HT-29 (cell line): ENCODE measurements at places on chromosomes 5 and 9. TPM values are rescaled to one million over a fixed set of nuclear protein-coding genes. Genes with fewer than 3 reads are reported as not detected.

DNA sequence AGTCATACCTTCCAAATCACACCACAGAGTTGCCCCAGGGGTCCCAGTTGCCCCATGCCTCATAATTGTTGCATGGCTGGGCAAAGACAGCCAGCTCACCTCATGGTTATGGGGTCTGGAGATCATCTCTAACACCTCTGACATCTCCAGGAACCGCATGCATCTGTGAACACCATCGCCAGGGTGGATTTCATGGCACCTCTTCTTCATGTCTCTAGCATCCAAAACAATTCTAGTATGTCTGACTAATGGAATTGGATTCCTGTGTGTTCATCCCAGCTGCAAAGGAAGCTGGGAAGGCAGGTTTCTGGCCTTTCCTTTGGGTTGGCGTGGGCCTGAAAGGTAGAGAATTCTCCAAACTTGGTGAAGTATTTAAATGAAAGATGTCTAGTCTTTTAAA lies 122.3 kb upstream of the ABCA1 start:
- DNase-seq = no peak

DNA sequence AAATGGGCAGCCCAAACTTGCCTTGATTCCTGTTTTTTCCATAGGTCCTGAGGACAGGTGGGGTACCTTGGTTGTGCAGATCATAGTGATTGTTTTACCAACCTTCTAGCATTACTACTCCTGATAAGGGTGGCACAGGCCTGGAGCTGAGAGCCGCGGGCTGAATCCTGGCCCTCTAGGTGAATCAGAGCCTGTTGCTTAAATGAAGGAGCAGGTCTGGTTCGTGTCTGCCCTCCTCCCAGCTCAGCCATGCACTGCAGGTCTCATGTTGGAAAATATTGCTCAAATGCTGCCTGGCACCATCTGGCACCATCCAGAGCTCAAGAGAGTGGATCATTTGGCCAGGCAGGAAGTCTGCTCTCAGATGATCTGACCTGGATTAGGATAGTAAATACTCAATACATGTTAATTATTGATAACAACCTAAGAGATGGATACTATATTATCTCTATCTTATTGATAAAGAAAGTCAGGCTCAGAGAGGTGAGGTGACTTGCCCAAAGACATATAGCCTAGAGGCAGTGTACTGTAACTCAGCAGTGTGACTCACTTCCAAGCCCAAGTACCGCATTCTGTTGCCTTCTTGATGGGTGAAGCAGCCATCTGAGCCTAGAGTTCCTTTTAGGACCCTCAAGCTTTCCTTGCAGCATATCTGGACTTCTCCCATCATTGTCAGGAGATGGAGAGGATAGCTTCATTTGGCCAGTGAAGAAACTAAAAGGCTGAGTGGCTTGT lies 104.3 kb upstream of the PITX1 start:
- DNase-seq = no peak

GRCh38 chr9:34611251-34611810 lies 566 bp downstream of the RPP25L start:
- no peak for DNase-seq

- no peak for DNase-seq
These were observed 76.2 kb downstream of the GPR21 start for GRCh38 chr9:123109540-123110279.

- DNase-seq = peak; percentile 31
These were observed 439.1 kb upstream of the KIF2A start for GRCh38 chr5:61866930-61867329.

- no peak for DNase-seq
These were observed 20.4 kb upstream of the RPS14 start for GRCh38 chr5:150469718-150470469.

- no peak for DNase-seq
These were observed 107.2 kb downstream of the SV2C start for GRCh38 chr5:76190356-76190755.

GRCh38 chr9:21502586-21502985 lies 20.5 kb upstream of the IFNE start:
- DNase-seq = no peak

DNA sequence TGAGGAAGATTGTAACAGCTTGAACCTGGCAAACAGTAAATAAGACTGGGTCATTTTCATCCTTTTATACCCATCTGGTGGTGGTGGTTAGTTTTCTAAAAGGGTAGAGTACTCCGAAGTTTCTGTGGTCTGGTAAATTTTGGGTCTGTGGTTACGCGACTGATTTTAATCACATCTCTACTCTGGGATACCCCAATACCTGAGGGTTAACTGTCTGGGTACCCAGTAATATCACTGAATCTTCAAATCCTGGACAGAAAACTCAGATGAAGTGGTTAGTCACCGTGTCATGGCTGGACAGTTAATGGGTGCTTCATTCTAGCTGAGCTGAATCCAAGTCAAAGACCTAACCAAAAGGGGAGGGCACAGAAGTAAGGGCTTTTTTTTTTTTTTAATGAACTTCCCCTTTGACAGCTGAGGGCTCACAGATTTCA lies 474.2 kb downstream of the GADD45G start:
- DNase-seq = no peak

GRCh38 chr5:97628807-97629206 lies 445.8 kb upstream of the RIOK2 start:
- DNase-seq = no peak

DNA sequence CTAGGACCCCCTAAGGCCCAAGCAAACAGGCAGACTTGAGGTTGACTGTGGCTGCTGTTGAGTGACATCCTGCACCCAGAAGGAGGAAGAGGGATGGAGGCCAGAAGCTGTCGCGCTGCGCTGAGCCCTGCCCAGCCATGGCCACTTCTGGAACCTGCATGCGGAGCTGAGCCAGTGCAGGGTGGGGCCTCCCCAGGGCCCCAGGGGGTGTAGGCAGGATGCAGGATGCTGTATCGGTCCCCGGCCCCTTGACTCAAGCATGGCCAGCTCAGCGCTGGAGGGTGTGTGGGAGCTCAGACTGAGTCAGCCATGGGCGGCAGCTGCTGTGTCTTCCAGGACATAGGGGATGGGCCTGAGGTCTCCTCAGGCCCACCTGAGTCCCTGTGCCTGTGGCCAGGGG lies 26.9 kb downstream of the GLT6D1 start:
- no peak for DNase-seq

DNA sequence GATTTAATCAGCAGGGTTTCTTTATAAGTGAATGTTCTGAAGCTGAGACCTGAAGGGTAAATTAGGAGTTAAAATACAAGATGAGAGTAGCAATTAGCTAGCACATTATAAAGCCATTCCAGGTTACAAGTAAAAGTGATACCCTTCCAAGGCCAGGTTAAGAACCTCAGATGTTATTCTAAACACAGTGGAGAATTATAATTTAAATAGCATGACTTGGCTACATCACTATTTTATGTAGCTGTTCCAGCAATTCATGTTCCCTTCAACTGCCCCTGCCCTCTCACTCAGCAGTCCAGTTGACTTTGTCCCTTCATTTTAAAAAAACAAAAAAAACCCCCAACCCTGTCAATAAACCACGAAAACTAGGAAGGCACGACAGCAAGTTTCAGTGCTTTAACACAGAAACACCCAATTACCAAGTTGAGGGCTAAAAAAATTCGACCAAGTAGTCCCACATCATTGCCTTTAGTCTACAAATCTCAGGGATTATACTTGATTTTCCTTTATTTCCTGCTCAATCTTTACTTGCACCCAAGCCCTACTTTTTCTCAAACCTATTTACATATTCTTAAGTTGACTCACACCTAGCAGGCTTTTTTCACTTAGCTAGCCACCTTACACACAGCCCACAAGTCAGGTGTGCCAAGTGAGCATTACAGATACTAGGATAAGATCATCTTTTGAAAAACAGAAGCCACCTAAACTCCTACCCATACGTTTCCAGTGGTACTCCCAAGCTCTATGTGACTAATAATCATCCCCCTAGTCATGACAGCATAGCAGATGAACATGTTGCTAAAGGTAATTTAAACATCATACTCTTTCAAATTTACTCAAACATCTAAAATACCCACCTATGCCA lies 3.4 kb downstream of the RPL37 start:
- DNase-seq = no peak

DNA sequence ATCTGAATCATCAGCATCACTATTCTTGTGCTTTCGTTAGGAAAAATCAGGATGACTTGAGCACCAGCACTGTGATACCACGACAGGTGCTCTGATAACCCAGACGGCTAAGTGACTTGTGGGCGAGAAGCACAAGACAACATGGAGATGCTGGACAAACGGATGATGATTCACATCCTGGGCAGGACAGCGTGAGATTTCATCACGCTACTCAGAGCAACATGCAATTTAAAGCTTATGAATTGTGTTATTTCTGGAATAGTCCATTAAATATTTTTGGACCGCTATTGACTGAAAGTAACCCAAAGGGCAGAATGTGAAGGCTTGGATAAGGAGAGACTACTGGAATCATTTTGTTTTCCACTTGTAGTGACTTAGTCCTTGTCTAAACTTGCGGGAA lies 114.8 kb upstream of the DAPK1 start:
- no peak for DNase-seq

DNA sequence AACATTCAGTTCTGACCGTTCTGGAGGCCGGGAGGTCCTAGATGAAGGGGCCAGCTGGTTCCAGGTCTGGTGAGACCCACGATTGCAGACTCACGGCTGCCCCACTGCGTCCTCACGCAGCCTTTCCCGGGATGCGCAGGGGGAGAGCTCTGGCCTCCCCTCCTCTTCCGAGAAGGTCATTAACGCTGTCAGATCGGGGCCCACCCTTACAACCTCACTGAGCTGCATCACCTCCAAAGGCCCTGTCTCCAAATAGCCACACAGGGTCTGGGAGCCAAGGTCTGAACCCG lies 66.6 kb upstream of the PPP1R26 start:
- DNase-seq = no peak

DNA sequence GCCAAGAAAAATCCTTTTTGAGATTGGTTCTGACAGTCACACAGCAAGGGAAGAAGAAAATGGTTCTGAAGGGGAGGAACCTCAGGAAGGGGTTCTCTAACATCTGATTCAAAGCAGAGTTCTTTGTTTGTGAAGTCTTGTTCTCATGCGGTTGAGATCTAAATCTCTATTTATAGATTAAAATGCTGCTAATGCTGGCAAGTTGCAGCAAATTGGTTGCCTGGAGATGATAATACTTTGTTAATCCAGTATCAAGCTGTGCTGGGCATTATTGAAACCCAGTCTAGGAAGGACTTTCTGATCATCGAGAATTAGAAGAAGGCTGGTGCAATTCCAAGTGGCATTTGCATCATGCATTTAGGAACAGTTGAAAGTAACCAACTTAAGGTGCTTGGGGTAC lies 34.0 kb upstream of the SLC28A3 start:
- DNase-seq = no peak

- DNase-seq = peak; percentile 22
These were observed 80.5 kb upstream of the JAK2 start for GRCh38 chr9:4904322-4905134.

DNA sequence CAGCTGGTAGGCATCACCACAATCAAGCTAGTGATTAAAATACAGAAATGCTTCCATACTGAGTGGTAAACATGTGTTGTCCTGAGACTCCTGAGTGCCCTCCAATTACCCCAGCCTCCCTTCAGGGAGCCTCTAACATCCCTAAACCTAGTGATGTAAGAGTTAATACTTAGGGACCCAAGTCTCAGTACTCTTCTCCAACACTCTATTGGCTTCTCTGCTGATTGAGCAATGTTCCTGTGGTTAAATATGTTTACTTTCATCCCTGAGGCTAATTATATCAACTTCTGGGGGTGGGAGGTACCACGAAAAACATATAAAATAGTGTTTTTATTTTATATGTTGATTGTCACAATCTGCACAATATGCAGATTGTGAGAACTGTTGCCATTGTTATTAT lies 5.0 kb downstream of the GRXCR2 start:
- no peak for DNase-seq

- DNase-seq = no peak
These were observed 70.6 kb downstream of the GAS1 start for GRCh38 chr9:86876621-86877196.

DNA sequence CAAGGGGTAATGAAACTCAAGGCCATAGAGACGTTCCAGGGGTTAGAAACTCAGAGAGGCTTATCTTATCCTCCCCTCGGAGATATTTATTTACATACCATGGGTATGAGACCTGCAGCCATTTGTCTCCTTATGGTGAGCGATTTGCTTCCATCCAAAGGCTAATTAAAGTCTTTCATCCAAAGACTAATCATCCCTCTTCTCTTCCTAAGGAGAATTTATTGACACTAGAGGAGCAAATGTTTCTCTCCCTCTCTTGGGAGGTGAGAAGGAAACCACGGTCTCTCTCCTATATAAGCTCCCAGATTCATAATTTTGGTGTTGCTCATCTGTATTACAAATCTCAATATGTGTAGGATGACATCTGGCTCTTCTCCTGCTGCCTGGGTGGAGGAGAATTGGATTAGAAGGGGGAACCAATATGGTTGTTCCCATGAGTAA lies 31.0 kb upstream of the RPS23 start:
- no peak for DNase-seq

GRCh38 chr5:164578911-164579310 lies 1073.5 kb downstream of the MAT2B start:
- DNase-seq = no peak

DNA sequence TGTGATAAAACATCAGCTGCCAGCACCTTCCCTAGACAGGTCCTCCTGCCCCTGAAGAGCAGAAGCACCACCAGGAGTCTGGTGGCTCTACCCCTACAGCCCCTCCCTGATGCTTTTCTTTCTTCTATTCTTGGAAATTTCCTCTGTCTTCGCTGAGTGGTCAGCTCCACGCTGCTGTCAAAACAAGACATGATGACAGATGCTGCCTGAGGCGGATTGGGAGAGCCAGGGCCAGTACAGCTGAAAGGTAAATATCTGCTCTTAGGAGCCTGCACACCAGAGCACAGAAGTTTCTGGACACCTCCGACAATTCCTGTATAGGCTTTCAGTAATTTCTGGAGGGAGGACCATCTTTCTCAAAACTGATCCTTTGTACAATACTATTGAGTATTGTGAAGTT lies 4.7 kb upstream of the OR1Q1 start:
- no peak for DNase-seq

Gene SLC6A7
- total RNA-seq = 0.66 and 0.76 TPM in 2 replicates

Gene TUSC1
- total RNA-seq = 16.6 and 17.9 TPM in 2 replicates

Gene MLANA
- not detected in 2 replicates for total RNA-seq

Gene ABCA1
- total RNA-seq = 2.0 and 4.5 TPM in 2 replicates

Gene STK32A
- not detected in 2 replicates for total RNA-seq

Gene SPINK13
- not detected in 2 replicates for total RNA-seq

Gene UTP15
- 24.1 and 36.8 TPM in 2 replicates for total RNA-seq

Gene AUH
- total RNA-seq = 28.6 TPM in 2 replicates
